ENCODE measurements at places on chromosomes 3 and 15. TPM values are rescaled to one million over a fixed set of nuclear protein-coding genes. Genes with fewer than 3 reads are reported as not detected.
A peak's percentile ranks its signal among the peaks of the same experiment; 100 is the strongest.

GRCh38 chr3:50819882-50820281 is 145.2 kb downstream of the DOCK3 start:
- DNase-seq = no peak

Gene IMPG2
- total RNA-seq = 0.33 TPM

DNA sequence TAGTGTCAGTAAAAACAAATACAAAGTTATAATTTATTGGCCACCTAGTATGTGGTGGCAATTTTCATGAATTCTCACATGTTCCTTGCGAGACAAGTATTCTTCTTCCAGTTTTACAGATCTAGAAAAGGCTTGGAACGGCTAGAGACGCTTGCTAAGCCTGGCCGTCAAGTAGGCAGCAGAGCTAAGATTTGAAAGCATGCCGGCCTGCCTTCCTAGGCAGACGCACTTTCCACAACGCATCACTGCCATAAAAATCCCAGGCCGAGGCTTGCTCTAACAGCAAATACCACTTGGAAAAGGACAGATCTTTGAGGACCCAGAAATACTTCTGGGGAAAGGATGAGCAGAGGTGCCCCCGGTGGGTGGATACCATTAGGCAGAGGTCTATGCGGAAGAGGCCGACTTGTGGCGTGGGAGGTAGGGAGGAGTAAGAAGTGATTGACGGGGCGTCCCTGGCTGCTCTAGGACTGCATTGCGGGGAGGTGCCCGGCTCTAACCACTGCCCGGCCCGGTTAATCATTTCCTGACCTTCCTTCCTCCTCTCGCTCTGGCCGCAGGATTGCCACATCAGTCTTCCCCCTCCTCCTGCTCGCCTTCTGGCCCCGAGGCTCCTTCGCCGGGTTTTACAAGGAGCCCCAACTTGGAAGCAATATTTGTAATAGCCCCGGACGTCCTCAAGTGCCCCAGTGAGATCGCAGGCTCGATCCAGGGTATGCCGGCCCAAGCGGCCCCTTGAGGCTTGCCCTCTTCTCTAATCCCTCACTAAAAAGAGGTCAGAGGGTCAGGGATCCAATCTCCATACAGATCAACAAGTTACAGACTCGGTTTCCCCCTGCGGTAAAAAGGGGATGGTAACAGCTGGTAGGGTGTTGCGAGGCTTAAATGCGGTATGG is 1.3 kb upstream of the USP3 start:
- peak; percentile 86 for DNase-seq

Gene CD200
- 20.8 TPM for total RNA-seq

GRCh38 chr15:32721596-32721995 is 3.8 kb downstream of the GREM1 start:
- no peak for DNase-seq

DNA sequence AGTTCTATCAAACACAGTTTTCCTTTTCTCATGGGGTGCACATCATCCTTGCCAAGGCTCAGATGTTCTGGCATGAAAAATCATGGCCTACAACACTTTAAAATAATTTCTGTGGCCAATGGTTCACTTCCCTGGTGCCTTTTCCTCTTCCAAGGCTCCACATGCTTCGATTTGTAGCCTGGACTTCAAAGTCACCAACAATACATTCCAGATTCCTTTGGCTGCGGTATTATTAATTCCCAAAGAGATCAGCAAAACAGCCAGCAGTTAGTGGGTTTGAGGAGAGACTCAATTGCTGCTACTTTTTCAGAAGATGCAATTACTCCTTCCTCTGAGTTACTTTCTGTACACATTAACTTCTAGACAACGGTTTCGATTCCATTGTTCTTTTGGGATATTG is 80.3 kb upstream of the CCDC80 start:
- no peak for DNase-seq

- no peak for DNase-seq
Observed at GRCh38 chr3:150528354-150528797, 17.9 kb downstream of the SERP1 start.

Gene WNT7A
- total RNA-seq = not detected

- no peak for DNase-seq
Observed at GRCh38 chr15:46622851-46623250, 988.0 kb downstream of the SQOR start.

- DNase-seq = no peak
Observed at GRCh38 chr3:28682121-28682520, 333.5 kb upstream of the AZI2 start.

Gene NPTN
- total RNA-seq = 107 TPM

Gene ACTC1
- 1.6 TPM for total RNA-seq

Gene DCLK3
- not detected for total RNA-seq

DNA sequence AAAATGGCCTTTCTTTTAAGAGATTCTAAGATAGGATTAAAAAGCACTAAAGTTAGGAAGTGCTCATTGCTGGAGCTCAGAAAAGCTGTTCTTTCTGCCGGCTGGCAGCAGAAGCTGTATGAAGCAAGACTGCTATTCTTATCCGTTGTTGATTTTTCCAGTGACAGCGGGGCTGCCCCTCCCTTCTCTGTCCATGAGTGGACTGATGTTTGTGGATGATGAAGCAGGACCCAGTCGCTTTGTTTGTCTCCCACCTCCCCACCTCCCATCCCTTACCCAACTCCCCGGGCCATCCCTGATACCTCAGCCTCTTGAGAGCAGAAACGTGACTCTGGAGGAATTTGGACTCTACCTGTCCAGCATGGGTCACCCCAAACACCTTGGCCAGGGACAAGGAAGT is 10.3 kb upstream of the MUSTN1 start:
- no peak for DNase-seq

- DNase-seq = no peak
Observed at GRCh38 chr15:90822204-90822955, 46.0 kb upstream of the FURIN start.

- no peak for DNase-seq
Observed at GRCh38 chr3:69420781-69421520, 35.1 kb upstream of the FRMD4B start.

GRCh38 chr15:48191574-48192225 is at the start of gene CTXN2:
Gene CTXN2 (plus strand): TSS chr15:48191665. CDS start chr15:48201301, 9,636 bp downstream.
- DNase-seq = no peak

GRCh38 chr3:121529308-121529707 is 16.5 kb downstream of the POLQ start:
- DNase-seq = no peak

GRCh38 chr15:58521293-58521991 is 89.7 kb downstream of the LIPC start:
- no peak for DNase-seq

DNA sequence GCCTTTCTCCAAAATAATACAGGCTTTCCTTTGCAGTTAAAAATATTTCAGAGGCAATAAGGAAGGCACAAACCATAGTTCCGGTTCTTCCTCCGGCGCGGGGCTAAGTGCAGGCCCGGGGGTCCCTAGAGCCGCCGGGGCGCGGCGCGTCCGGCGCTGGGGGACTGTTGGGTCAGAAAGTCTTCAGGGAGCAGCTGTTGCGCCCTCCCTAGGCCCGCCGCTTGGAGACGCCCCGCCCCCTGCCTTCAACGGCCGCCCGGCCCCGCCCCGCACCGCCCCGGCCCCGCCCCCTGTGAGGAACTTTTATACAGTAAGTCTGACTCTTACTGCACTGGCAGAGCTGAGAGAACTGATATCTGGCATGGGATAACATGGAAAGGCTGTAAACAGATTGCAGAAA is 283.1 kb upstream of the ARL6 start:
- no peak for DNase-seq

Gene AP3S2
- 37.4 TPM for total RNA-seq

DNA sequence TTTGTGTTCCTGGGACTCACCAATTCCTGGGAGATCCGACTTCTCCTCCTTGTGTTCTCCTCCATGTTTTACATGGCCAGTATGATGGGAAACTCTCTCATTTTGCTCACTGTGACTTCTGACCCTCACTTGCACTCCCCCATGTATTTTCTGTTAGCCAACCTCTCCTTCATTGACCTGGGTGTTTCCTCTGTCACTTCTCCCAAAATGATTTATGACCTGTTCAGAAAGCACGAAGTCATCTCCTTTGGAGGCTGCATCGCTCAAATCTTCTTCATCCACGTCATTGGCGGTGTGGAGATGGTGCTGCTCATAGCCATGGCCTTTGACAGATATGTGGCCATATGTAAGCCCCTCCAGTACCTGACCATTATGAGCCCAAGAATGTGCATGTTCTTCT is 16.8 kb downstream of the OR4F15 start:
- no peak for DNase-seq

- no peak for DNase-seq
Observed at GRCh38 chr3:38549486-38549885, 53.3 kb downstream of the EXOG start.

Gene KNG1
- not detected for total RNA-seq

DNA sequence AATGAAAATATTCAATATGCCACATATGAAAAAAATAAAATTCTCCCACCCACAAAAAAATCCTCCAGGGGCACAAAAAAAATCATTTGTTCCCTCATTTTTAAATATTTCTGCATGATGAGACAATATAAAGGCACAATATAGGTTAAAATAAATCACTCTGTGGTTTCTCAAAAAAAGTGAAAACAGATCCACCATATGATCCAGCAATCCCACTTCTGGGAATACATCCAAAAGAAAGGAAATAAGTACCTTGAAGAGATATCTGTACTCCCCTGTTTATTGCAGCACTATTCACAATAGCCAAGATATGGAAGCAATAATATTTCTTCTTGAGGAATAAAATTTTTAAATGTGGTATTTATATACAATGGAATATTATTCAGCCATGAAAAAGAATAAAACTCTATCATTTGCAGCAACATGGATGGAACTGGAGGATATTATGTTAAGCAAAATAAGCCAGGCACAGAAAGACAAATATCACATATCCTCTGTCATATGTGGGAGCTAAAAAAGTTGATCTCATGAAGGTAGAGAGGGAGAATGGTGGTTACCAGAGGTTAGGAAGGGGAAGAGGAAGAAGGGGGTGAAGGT is 1.5 kb downstream of the ATP8B4 start:
- no peak for DNase-seq

- peak; percentile 64 for DNase-seq
Observed at GRCh38 chr3:32391643-32392535, at the start of gene CMTM7. Gene CMTM7 (plus strand): TSS chr3:32391853. CDS start chr3:32391907, 54 bp downstream.

Gene KBTBD8
- 1.6 TPM for total RNA-seq

DNA sequence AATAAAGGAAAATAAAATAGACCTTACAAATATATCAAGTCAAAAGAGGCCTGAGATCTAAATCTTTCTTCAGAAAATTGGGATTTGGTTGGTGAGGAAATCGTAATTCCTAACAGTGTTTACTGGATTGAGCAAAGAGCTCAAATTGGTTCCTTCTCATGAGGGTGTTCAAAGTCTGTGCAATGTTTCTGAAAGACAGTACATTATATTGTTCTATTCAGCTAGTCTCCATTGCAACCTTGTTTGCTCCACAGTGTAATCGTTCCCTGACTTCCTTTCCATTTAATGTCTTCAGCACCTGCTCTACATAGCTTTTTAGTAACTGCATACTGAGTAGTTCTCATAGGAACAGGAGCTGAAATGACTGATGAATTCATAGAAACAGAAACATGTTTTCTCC is 326.8 kb downstream of the SUCLG2 start:
- no peak for DNase-seq

GRCh38 chr15:38195191-38195901 is 57.3 kb upstream of the SPRED1 start:
- DNase-seq = no peak

GRCh38 chr3:185912512-185912911 is 25.3 kb downstream of the TRA2B start:
- no peak for DNase-seq

Gene GCNT3
- not detected for total RNA-seq

GRCh38 chr3:143267989-143268388 is 148.4 kb downstream of the CHST2 start:
- DNase-seq = no peak

DNA sequence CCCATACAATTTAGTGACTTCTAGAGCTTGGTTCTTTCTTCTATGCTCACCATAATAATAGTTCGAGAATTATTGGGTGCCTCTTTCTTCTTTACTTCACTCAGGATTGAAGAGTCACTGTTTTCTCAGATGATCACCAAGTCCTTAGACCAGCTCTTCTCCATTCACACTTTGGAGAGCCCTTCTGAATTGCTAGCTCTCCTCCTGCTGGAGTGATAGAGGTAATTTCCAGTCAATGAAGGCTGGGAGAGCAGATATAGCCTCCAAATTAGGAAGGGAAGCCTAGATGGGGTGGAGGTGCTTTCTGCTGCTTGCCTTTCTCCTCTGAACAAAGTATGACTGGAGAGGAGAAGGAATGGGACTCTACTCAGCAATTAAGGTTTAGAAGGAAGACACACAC is 10.7 kb upstream of the BBX start:
- no peak for DNase-seq

DNA sequence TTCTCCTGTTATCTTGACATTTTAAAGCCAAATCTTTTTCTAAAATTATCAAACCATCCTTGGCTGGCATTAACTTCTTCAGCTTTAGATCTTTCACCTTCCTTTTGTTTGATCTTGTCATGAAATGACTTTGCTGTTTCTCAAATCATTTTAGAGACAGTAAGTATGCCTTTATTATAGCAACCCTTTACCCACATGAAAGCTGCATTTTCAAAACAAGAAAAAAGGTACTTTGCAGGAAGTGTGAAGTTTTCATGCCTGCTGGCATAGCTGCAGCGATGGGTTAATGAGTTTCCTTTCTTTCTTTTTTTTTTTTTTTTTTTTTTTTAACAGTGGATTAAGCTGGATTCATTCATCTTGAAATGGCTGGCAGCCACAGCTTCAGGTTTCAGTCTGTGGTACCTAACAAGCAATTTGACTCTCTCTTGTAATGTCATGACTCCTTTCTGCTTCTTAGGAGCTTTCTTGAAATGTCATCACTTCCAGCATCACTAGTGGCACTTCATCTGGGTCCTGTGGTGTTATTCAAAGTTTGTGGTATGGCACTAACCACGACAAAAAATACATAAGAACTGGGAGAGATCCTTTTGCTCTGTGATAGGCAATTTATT is 18.8 kb downstream of the SLC25A26 start:
- DNase-seq = no peak

DNA sequence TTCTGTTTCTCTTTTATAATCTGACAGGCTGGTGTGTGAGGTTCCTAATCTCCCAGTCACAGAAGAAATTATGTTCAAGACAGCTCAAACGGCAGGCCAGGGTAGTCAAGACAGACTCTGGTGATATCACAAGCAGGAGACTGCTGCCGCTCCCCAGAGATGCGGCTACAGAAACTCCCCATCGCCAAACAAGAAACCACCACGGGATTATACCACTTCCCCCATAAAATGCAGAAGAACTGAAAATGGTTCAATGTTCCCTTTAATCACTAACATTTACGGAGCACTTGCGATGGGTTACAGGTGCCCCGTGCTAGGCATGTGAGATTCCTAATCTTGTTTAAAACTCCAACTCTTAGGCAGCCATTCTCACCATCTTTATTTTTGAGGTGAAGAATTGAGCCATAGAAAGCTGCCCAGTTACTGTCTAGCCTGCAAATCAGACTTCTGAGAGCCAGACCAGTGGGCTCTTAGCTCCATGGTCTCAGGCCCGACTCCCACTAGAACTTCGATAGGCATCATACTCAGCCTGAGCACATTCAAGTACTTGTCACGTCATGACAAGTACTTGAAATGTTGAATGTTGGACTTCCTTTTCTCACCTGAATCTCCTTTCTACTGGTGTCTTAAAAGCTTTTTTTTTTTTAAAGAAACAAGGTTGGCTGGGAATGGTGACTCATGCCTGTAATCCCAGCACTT is 58.4 kb downstream of the TBC1D2B start:
- DNase-seq = no peak

Gene GUCA1C
- total RNA-seq = not detected

- no peak for DNase-seq
Observed at GRCh38 chr3:195809291-195809785, 2.4 kb downstream of the MUC4 start.

Gene AQR
- 51.4 TPM for total RNA-seq

GRCh38 chr3:183300996-183301562 is 48.0 kb downstream of the B3GNT5 start:
- DNase-seq = no peak

Gene LMAN1L
- not detected for total RNA-seq

- no peak for DNase-seq
Observed at GRCh38 chr3:23438657-23439056, 235.5 kb downstream of the UBE2E2 start.
